ENCODE measurements at places on chromosomes 7 and 10. TPM values are rescaled to one million over a fixed set of nuclear protein-coding genes. Genes with fewer than 3 reads are reported as not detected.

The PDK4 gene
- not detected for polyA plus RNA-seq

The PRRT4 gene
- polyA plus RNA-seq = 0.09 TPM

The NOBOX gene
- polyA plus RNA-seq = not detected

The HOXA9 gene
- polyA plus RNA-seq = not detected

The TMEM196 gene
- not detected for polyA plus RNA-seq

The ATP6V0A4 gene
- polyA plus RNA-seq = not detected

The FKBP6 gene
- polyA plus RNA-seq = not detected

The ANKRD1 gene
- polyA plus RNA-seq = not detected

The TRPV6 gene
- not detected for polyA plus RNA-seq

The C7orf57 gene
- polyA plus RNA-seq = not detected

The SYT15 gene
- 0.05 TPM for polyA plus RNA-seq

The SPDYE6 gene
- 0.89 TPM for polyA plus RNA-seq

The MRLN gene
- not detected for polyA plus RNA-seq

The SPDYE5 gene
- 0.58 TPM for polyA plus RNA-seq

The EBF3 gene
- polyA plus RNA-seq = not detected

The NKX1-2 gene
- polyA plus RNA-seq = not detected

The GNB2 gene
- polyA plus RNA-seq = 62.9 TPM

The IGFBP3 gene
- polyA plus RNA-seq = 11.1 TPM

The GSAP gene
- polyA plus RNA-seq = 11.9 TPM

The RPP30 gene
- polyA plus RNA-seq = 40.3 TPM

The FAM131B gene
- polyA plus RNA-seq = 1.6 TPM

The MCM10 gene
- not detected for polyA plus RNA-seq

The HIP1 gene
- 6.1 TPM for polyA plus RNA-seq

The CPA5 gene
- 30.5 TPM for polyA plus RNA-seq

The ELN gene
- polyA plus RNA-seq = not detected

The APBB1IP gene
- polyA plus RNA-seq = 72.3 TPM

The DKK1 gene
- not detected for polyA plus RNA-seq

The CPXM2 gene
- polyA plus RNA-seq = not detected

Data from CD8-positive, alpha-beta memory T cell (primary cell).